Astrocyte (in vitro differentiated cells and primary cell): ENCODE measurements at places on chromosomes 3 and 15. TPM values are rescaled to one million over a fixed set of nuclear protein-coding genes. Genes with fewer than 3 reads are reported as not detected.

The ELL3 gene
- total RNA-seq = 3.2 and 3.8 TPM in 2 replicates

The CLDN18 gene
- not detected in 2 replicates for total RNA-seq

GRCh38 chr3:188814581-188814980, 357.2 kb upstream of the TPRG1 start:
- no peaks in the 10 kb centered on the region for H3K36me3 ChIP-seq
- no peak overlapping the region for H3K27ac ChIP-seq
- no peaks in the 10 kb centered on the region for H3K27me3 ChIP-seq
- no peak overlapping the region for H3K4me3 ChIP-seq
- H3K4me1 ChIP-seq = no peaks in the 10 kb centered on the region

DNA sequence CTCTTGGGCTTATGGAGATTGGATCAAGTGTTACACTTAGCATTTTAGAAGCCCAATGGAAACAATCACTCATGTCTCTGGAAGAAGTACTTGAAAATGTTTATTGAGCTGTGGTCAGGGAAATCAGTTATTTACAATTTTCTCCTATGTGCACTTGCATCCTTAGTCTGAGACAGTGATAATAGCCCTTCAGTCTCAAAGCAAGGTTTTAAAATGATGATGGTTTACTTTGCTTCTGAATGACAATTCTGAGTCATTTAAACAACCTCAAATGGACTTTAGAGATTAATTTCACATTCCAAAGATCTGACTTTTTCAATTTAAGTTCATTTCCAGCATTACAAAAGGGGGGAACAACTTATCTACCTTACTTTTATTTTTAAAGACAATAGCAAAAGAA, 20.1 kb downstream of the TIPARP start:
- no peaks in the 10 kb centered on the region for H3K27me3 ChIP-seq
- H3K4me3 ChIP-seq = no peak overlapping the region
- H3K36me3 ChIP-seq = peaks cover 53% of the 10 kb centered on the region
- H3K4me1 ChIP-seq = peaks cover 39% of the 10 kb centered on the region
- DNase-seq = peak; percentile 58
- peak overlapping the region; percentile 22 for H3K27ac ChIP-seq

DNA sequence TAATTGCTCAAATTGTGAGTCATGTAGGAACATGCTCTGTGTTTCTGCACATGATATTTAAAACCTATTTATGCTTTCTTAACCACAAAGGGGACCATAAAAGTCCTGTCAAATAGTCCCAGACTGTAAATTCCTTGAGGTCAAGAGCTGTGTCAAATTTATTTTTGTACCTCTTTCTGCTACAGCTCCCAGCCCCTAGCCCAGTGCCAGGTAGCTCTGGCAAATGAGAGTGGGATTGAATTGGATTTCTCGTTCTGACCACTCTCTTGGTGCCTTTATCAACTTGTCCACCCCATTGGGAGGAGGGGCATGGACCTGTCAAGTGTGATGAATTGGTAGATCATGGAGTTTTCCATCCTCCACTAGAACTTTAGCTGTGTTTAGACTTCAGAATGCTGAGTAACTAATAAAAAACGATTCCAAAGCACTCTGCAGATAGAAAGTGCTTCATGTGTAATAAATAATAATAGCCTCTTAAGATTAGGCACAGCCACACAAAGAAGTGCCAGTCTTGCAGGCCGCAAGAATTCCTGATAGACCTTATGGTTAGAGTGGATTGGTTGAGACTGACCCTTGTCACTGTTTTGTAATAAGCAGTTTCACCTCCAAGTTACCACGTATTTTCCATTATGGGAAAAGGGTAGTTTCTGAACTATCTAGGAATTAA, 120.4 kb downstream of the LPP start:
- no peak overlapping the region for H3K4me3 ChIP-seq
- DNase-seq = peak; percentile 75
- H3K27me3 ChIP-seq = no peaks in the 10 kb centered on the region
- H3K36me3 ChIP-seq = no peaks in the 10 kb centered on the region
- peaks cover 50% of the 10 kb centered on the region for H3K4me1 ChIP-seq
